ENCODE measurements at places on chromosomes 7 and 10.

GRCh38 chr10:77072836-77073662 lies 564.6 kb downstream of the KCNMA1 start:
- no peak for DNase-seq

- no peak for DNase-seq
Observed at GRCh38 chr10:44313761-44314165, 71.1 kb downstream of the CXCL12 start.

- DNase-seq, result no peak
Observed at GRCh38 chr7:54995610-54996363, 23.0 kb upstream of the EGFR start.

GRCh38 chr10:77319557-77319956 lies 318.1 kb downstream of the KCNMA1 start:
- no peak for DNase-seq

DNA sequence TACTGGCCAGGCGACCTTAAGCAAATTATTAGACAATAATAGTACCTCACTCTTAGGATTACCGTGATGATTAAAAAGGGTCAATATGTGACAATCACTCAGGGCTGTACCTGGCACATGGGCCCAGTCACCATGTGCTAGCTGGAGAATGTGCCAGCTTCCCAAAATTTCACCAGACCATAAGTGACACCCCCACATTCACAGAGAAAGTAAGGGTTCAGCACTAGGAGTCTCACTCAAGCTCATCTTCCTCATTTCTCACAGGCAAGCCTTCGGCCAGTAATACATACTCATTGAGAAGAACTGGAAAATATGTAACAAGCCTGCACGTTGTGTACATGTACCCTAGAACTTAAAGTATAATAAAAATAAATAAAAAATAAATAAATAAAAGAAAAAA lies 22.4 kb upstream of the C10orf71 start:
- DNase-seq, result no peak

All from GM06990 (cell line).